Stimulated activated CD4-positive, alpha-beta T cell treated with anti-CD3 and anti-CD28 coated beads, Interleukin-2, amount 100 ng/mL, for 48 hours (primary cell): ENCODE measurements at places on chromosomes 2 and 18.

GRCh38 chr2:182103526-182103925, 117.9 kb downstream of the PPP1R1C start:
- no peak for DNase-seq

GRCh38 chr18:42334931-42335330, 379.9 kb downstream of the PIK3C3 start:
- no peak for DNase-seq

DNA sequence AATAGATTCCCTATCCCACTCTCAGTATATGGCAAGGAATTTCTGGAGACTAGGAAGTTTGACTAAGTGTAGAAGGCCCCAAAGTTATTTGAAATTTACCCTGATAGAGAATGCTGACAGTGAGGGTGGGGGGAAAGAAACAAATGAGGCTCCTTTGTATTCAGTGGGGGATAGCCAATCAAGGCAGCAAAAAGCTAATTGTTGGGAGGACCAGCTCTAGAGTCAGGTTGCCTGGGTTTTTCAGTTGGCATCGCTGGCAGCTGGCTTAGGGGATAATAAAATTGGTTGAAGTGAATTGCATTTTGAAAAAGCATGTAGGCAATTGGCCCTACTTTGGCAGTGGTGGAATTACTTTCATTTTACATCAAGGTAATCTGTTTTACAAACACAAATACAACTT, 79.4 kb upstream of the STAM2 start:
- no peak for DNase-seq

GRCh38 chr2:118154176-118154575, 65.9 kb downstream of the INSIG2 start:
- DNase-seq, result no peak

DNA sequence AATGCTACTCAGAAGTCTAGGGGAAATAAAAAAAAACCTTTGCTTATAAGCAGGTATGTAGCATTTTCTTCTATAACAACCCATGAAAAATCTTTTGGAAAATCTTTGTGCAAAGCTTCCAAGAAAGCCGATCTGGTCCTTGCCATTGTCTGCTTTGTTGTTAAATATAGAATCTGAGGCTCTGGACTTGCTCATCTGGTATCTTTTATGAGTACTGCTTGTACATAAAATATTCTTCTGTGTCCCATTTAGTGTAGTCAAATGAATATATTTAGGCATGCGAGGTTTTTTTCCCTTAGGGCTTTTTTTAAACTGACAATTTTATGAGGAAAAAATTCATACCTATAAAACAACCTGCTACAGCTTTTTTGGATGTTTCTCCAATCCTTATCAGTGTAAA, 45.0 kb upstream of the RMND5A start:
- DNase-seq, result no peak

- no peak for DNase-seq
Measured at GRCh38 chr18:14921547-14921946, 173.6 kb downstream of the ANKRD30B start.

DNA sequence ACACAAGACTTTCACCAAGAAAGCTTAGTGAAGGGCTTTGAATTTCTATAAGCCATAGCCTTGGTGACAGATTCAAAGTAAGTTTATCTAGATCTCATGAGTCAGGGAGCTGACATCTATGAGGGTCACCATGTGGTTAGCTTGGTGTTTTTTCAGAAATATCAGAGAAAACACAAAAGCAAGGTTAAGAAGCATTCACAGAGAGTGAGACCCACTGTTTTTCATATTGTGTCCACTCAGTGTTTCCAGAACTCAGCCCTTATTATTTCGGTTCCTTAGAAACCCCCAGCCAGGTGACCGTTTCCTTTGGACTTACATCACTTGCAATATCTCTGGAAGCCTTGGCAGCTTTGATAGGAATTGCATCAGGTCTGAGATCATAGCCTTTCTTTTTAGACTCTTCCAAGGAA, 76.6 kb downstream of the NEB start:
- DNase-seq, result no peak

DNA sequence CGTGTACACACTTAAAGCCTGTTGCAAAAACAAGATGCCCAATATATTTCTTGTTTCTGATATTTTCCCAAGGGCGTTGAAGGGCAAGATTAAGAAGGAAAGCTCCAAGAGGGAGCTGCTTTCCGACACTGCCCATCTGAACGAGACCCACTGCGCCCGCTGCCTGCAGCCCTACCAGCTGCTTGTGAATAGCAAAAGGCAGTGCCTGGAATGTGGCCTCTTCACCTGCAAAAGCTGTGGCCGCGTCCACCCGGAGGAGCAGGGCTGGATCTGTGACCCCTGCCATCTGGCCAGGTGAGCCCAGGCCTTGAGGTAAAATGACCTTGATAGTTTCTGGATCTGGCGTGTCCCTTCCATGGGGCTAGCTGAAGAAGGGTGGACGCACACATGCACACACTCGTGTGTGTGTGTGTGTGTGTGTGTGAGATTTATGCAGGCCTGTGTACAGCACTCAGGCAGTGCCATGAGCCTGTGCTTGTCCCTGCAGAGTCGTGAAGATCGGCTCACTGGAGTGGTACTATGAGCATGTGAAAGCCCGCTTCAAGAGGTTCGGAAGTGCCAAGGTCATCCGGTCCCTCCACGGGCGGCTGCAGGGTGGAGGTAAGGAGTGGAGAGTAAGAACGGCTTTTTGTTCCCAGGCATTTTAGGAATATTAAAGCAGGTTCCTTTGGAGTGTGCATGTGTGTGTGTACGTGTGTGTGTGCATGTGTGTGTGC, 23.6 kb downstream of the MLPH start:
- no peak for DNase-seq

- DNase-seq, result no peak
Measured at GRCh38 chr2:79512442-79513401, at the start of gene CTNNA2. Gene CTNNA2, plus strand, starts transcription at chr2:79513051.

DNA sequence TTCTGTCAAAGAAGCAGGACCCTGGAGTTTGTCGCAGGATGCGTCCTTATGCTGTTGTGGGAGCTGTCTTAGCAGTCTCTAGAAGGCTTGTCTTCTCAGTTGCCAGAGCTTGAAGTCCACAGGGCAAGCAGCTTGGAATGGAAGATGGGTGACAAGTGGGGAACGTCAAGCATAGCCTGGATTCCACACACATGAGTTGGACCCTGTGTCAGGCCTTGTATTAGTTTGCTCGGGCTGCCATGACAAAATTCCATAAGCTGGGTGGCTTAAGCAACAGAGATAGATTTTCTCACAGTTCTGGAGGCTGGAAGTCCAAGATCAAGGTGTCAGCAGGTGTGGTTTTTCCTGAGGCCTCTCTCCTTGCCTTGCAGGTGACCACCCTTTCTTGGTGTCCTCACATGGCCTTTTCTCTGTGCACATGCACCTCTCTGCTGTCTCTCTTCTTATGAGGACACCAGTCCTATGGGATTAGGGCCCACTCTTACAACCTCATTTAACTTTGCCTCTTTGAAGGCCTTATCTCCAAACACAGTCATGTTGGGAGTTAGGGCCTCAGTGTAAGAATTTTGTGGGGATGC, 51.3 kb downstream of the THNSL2 start:
- DNase-seq, result no peak

- no peak for DNase-seq
Measured at GRCh38 chr2:26606847-26607190, 34.3 kb downstream of the CIB4 start.

DNA sequence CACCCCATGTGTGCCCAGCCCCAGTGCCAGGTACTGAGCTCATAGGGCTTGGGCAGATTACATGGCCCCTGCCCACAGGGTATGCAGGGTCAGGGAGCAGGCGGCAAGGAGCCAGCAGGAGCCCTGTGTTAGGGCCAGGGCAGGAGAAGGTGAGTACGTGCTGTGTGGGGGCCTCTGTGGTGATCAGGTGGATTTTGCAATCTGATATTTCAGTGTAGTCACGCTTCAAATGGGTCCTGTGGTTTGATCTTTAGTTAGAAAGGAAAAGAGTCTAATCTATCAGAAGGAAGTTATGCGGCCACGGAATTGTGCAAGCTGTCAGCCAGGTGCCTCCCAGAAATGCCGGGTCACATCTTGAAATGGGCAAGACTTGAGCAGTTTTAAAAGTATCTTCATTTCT, 13.9 kb downstream of the UBE2F start:
- DNase-seq, result no peak

- no peak for DNase-seq
Measured at GRCh38 chr2:45009928-45010701, 863 bp upstream of the SIX2 start.

- DNase-seq, result no peak
Measured at GRCh38 chr2:127707890-127708648, 6.8 kb downstream of the SFT2D3 start.

DNA sequence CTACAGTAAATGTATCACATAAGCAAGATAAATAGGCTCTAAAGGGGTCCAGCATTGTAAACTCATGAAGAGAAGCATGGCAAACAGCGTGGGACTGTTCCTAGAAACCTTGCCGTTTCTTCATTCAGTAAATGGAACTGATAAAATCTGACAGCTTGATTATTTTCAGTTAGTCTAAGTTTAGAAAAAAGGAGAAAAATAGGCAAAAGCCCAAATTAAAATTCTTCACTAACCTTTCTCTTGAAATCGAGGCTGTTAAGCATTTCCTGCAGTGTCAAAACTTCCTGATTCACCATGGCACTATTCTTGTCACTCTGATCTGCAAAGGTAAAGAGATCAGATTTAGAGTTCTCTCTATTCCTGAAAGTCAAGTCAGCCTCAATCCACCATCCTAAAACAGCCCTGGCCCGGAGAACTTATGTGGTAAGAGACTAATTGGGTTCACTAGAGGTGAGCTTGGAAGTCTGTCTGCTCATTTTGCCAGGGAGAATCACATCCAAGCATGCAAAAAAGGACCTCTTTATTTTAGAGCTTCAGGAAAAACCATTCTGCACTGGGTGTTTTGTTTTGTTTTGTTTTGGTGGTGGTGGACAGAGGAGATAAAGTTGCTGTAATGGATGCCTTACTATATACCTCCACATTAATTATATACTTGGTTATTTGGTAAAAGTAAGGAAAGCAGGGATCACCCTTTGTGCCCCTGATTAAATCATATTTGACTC, 52.4 kb upstream of the STAT1 start:
- no peak for DNase-seq
